ENCODE measurements at places on chromosomes 3 and 15.

DNA sequence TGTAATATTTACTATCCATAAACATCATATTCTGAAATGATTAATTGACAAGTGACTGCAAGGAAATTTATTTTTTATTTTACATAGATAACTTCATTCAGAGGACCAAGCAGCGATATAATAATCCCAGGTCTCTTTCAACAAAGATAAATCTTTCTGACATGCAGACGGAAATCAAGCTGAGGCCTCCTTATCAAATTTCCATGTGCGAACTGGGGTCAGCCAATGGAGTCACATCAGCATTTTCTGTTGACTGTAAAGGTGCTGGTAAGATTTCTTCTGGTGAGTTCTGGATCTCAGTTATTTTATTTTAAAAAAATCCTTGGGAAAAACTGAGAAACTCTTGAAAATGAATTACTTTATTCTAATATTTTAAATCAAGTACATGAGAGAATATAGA is 23.3 kb downstream of the SEC22A start:
- DNase-seq, result no peak

- no peak for DNase-seq
Measured at GRCh38 chr3:65843732-65844131, 195.0 kb downstream of the MAGI1 start.

DNA sequence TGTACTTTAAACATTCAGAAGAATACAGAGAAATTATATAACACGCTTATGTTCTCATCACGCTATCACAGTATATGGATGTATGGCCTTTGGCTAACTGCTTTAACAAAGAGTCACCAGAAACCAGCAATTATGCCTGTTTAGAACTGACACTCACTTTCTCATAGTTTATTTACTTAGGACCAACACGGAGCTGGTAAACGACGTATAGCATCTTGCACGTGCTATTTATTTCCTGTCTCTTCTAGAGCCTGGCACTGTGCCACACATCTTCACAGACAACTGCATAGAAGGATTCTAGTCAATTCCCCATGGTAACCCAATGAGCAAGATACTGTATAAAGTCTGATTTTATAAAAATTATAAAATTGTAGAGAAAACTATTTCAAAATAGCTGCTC is 43.6 kb downstream of the TBC1D2B start:
- DNase-seq, result no peak

DNA sequence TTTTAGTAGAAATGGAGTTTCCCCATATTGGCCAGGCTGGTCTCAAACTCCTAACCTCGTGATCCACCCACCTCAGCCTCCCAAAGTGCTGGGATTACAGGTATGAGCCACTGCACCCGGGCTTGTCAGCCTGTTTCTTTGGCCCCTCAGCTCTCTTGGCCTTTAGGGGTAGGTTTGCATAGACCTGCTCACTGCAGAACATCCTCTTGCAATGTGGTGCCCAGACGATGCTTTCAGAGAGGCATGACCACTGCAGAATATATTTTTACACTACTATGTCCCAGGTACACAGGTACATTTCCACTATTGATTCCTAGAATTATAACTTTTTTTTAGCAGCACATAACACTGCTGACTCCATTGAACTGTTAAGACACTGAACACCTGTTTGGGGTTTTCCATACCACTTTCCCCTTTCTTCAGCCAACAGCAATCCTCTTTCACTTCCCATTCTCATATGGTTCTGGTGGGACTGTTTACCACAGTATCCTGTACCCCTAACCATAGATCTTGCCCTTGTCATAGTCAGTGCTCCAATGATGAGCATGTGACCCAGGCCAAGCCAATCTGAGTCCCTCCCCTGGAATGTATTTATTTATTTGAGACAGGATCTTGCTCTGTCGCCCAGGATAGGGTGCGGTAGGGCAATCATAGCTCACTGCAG is 21.1 kb downstream of the CCDC32 start:
- no peak for DNase-seq

DNA sequence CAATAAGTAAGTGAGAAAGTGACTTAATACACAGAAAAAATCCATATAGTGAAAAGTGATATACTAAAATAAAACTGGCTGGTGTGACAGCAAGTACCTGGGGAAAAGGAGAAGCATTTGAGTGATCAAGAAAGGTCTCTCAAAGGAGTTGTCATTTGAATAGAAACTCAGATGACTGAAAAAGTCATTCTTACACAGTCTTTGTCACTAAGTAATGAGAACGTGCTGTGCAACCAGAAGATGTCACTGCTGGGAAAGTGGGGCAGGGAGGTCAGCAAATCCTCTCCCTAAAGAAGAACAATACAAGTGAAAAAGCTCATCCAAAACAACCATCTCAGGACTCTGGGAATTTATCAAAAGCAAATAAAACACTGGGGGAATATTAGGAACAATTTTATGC is 317.5 kb upstream of the TRIM42 start:
- DNase-seq, result no peak

DNA sequence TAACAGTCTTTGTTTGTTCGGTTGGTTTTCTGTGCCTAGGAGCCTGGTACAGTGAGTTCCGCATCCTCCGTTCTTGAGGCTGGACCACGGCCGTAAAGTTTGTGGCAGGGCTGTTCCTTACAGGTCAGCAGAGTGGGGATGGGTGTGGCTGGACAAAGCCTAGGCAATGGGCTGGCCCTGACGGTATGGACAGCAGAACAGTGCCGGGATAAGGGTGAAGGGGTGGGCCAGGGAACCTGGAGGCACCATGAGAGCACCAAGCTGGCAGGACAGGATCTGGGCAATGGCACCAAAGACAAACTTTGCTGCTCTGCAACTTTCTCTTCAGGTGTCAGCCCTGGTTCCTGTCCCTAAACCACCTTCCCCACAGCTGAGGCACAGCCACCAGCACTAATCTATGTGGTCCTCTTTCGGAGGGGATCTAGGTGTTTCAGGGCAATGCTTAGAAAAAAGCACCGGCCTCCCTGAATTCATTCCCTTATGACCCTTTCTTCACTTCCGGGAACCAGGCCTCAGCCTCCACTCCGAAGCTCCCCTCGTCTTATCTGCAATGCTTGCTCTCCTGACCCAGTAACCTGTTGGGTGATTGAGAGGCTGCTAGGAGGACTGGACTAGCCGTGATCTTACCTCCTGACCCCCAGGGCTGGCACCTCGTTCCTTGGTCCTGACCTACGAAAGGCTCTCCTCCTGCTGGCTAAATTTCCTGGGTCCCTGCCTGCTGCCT is 54.4 kb downstream of the KLHL6 start:
- no peak for DNase-seq

Data from NCI-H2107 (cell line).